ENCODE measurements at places on chromosomes 13 and 19. TPM values are rescaled to one million over a fixed set of nuclear protein-coding genes. Genes with fewer than 3 reads are reported as not detected.

Gene ZNF761
- 6.6 TPM for total RNA-seq

Gene KLK14
- not detected for total RNA-seq

Gene CELF5
- 0.41 TPM for total RNA-seq

Gene MIR17HG
- total RNA-seq: 2.4 TPM

Gene ZNF723
- not detected for total RNA-seq

- no peak for DNase-seq
These were observed 4.3 kb upstream of the ZDHHC20 start for GRCh38 chr13:21463424-21463823.

DNA sequence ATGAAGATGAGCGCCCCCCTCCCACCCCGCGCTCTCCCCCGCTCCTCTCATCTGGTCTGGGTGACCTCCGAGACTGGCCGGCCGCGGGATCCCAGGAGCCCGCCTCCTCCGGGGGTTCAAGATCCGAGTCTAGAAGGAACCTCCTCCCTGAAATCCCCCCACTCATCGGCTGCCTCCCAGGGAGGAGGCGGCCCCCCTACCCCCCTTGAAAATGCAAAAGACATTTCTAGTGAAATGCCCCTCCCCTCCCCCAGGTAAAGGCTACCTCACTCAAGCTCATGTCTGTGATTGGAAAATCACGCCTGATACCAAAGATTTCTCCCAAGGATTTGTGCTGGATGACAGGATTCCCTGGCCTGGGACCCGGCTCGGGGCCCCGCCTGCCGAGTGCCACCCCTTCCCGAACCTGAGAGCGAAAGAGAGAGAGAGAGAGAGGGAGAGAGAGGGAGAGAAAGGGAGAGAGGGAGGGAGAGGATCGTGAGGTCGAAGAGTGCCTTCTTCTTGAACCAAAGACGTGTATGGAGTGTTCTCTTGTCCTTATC is 23.4 kb downstream of the ONECUT3 start:
- no peak for DNase-seq

DNA sequence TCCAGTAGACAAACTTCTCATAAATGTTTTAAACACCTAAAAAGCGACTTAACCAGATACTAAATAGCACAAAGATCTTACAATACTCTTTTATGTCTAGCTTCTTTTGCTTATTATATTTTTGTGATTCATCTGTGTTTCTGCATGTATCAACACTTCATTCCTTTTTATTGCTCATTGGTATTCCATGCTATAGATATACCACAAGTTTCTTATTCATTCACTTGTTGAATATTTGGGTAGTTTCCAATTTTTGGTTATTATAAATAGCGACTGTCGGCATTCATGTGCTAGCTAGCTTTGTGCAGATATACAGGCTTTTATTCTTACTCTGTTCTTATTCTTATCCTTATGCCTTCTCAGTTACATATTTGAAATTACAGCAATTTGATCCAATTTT is 50.0 kb upstream of the RGCC start:
- DNase-seq: no peak

- DNase-seq: no peak
These were observed 20.3 kb downstream of the ATP12A start for GRCh38 chr13:24700539-24700938.

- no peak for DNase-seq
These were observed 731 bp upstream of the AKAP8L start for GRCh38 chr19:15419413-15420025.

- DNase-seq: peak; percentile 7
These were observed 139.6 kb downstream of the CACNA1A start for GRCh38 chr19:13366529-13367143.

- DNase-seq: peak; percentile 29
These were observed 47.5 kb downstream of the SPATA13 start for GRCh38 chr13:24207841-24208667.

DNA sequence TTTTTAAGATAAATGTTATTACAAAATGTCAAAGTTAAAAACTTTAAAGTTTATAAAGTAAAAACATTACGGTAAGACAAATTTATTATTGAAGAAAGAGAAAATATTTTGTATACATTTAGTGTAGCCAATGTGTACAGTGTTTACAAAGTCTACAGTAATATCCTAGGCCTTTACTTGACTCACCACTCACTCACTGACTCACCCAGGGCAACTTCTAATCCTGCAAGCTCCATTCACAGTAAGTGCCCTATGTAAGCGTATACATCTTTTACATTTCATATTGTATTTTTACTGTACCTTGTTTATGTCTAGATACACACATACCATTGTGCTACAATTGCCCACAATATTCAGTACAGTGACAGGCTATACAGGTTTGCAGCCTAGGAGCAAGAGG is 448.2 kb downstream of the KCTD12 start:
- DNase-seq: no peak

DNA sequence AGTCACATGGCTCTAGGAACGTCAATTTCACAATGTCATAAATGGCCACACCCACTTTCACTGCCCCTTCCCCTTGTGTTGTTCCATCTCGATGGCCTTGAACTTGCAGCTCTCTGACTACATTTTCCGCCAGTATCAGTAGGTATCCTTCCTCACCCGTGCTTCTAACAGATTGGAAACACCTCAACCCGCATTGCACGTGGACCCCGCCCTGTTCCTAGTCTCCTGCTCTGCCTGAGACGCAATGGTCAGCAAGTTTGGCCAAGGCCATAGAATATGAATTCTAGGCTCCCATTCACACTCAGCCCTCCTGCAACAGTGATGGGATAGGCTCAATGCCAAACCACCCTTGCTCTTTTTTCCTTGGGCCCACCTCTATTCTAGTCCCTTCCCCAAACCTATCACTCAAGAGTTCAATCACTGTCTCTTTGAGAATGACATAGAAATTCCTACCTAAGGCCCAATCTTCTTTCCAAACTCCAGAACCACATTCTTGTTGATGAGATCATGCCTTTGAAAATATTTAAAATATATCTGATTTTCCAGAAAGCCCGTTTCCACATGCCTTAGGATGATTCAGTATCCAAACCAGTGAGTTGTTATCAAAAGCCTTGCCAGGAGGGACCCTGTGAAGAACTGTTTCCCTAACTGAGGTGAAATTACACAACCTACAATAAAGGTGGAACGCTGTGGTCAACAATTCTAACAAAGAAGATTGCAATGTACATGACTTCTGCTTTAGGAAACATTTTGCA is 334.6 kb downstream of the MYO16 start:
- DNase-seq: no peak

GRCh38 chr19:3065675-3066357 is 3.5 kb upstream of the TLE5 start:
- no peak for DNase-seq

DNA sequence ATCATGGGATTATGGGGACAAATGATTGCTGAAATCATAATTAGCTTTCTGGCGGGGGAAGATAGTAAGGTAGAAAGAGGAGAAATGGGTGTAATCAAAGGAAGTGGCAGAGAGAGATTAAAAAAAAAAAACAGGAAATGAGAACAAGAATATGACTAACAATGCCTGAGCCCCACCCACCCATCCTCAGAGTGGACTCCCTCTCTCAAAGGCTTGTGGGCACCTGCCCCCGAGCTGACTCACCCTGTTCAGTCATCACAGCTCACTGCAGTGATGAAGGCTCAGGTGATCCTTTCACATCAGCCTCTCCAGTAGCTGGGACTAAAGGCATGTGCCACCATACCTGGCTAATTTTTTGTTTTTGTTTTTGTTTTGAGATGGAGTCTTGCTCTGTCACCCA is 26.4 kb upstream of the TPT1 start:
- DNase-seq: no peak

DNA sequence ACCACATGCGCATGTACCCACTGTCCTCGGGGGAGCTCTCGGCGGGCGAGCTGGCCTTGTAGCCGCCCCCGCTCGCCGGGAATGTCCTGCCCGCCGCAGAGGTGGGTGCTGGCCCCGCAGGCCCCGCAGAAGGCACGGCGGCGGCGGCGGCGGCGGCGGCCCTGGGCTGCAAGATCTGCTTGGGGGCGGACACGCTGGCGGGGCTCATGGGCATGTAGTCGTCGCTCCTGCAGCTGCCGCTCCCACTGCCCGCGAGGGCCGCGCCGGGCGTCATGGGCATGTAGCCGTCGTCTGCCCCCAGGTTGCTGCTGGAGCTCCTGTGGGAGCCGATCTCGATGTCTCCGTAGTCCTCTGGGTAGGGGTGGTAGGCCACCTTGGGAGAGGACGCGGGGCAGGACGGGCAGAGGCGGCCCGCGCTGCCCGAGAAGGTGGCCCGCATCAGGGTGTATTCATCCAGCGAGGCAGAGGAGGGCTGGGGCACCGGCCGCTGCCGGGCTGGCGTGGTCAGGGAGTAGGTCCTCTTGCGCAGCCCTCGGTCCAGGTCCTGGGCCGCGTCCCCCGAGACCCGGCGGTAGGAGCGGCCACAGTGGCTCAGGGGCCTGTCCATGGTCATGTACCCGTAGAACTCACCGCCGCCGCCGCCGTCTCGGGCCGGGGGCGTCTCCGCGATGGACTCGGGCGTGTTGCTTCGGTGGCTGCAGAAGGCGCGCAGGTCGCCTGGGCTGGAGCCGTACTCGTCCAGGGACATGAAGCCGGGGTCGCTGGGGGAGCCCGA is 2.4 kb downstream of the IRS2 start:
- DNase-seq: no peak

GRCh38 chr13:37546087-37546486 is 52.5 kb downstream of the POSTN start:
- DNase-seq: no peak

All from glomerular endothelial cell (primary cell).